ENCODE measurements at places on chromosomes 7 and 10.

DNA sequence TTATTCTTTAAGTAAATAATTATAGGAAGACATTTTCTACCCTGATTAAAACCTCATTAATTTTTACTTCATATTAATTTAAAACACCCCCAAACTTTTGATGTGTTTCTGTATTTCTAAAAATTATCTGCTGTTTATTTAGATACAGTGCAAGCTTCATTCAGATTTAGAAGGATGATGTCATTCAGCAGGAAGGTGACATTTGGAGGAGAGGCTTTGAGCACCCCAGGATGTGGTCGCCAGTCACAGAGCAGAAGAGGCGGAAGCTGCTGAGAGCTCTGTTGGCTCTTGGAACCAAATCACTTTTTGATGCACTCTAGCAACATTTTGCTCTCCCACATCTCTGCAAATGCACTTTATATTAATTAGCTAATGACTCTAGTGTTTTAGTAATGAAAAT is 233.9 kb upstream of the CACNA2D1 start:
- no peak for DNase-seq

GRCh38 chr10:117938104-117938503 is 108.6 kb downstream of the RAB11FIP2 start:
- DNase-seq = no peak

- DNase-seq = no peak
Observed at GRCh38 chr7:32164341-32164996, 94.3 kb upstream of the PDE1C start.

GRCh38 chr10:59560990-59561389 is 148.7 kb downstream of the SLC16A9 start:
- no peak for DNase-seq

- no peak for DNase-seq
Observed at GRCh38 chr7:42907316-42907715, 4.6 kb downstream of the C7orf25 start.

GRCh38 chr7:37076668-37077067 is 352.4 kb upstream of the AOAH start:
- DNase-seq = no peak

DNA sequence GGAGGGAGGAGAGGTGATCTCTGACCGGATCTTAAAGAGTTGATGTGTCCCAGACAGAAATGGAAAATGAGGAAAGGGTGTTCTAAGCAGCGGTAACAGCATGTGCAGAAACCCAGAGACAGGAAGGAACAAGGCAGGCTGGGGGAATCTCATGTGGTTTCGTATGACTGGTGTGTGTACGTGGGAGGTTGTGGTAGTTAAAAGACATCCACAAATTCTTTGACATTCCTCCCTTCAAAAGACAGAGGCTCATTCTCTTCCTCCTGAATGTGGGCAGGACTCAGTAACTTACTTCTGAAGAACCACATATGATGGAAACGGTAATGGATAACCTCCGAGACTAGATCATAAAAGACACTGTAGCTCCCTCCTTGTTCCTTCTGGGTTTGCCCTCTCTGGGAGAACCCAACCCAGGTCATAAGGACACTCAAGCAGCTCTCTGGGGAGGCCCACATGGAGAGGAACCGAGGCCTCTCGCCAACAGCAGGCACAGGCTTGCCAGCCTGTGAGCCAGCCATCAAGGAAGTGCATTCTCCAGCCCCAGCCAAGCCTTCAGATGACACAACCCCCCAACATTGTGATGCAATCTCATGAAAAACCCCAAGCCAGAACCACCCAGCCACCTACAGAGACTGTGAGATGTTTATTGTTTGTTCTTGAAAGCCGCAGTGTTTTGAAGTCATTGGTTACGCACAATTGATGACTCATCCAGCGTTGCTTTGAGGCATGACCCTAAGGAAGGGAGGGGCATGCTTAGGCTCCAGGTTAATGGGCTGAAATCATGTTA is 116.0 kb downstream of the SLIT1 start:
- DNase-seq = no peak
